GF-D8 (cell line): ENCODE measurements at places on chromosomes 7 and 10.

GRCh38 chr10:13892001-13892491 is 305.3 kb downstream of the PRPF18 start:
- no peak for DNase-seq

GRCh38 chr7:105990727-105991453 is 27.8 kb downstream of the CDHR3 start:
- no peak for DNase-seq

- DNase-seq = no peak
Measured at GRCh38 chr10:63723741-63724140, 202.5 kb downstream of the REEP3 start.

DNA sequence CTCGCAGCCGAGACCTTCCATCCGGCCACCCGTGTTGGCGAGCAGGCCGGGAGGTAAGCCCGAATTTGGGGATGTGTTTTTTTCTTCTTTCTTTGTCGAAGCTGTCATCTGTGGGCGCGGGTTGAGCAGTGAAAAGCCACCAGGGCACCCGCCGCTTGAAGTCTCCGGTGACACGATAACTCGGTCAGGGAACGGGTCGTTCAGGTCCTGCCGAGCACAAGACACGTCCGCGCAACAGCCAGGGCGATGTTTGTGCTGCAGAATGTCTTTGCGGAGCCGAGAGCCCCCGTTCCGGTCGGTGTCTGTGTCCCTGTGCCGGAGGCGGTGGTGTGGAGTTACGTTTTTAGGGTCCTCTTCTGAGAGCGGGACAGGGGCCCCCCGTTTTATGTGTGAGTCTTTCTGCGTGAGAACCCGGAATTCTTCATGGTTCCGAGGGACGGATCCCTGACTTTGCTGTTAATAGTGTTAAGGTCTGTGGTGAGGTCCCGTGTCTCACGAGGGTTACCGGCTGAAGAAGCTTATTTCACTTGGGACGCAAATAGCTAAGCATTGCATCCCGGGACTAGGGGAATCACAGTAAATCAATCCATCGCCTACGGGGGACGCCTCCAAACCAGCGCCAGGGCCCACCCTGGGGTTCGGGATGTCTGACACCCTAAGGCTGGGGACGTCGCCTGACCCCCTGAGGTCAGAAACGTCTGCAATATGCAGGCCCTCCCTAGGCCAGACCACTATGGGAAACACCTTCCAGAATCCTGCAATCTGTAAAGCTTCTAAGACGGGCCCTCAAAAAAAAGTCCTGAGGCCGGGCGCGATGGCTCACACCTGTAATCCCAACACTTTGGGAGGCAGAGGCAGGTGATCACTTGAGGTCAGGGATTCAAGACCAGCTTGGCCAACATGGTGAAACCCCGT is 99.5 kb downstream of the ELFN1 start:
- no peak for DNase-seq

DNA sequence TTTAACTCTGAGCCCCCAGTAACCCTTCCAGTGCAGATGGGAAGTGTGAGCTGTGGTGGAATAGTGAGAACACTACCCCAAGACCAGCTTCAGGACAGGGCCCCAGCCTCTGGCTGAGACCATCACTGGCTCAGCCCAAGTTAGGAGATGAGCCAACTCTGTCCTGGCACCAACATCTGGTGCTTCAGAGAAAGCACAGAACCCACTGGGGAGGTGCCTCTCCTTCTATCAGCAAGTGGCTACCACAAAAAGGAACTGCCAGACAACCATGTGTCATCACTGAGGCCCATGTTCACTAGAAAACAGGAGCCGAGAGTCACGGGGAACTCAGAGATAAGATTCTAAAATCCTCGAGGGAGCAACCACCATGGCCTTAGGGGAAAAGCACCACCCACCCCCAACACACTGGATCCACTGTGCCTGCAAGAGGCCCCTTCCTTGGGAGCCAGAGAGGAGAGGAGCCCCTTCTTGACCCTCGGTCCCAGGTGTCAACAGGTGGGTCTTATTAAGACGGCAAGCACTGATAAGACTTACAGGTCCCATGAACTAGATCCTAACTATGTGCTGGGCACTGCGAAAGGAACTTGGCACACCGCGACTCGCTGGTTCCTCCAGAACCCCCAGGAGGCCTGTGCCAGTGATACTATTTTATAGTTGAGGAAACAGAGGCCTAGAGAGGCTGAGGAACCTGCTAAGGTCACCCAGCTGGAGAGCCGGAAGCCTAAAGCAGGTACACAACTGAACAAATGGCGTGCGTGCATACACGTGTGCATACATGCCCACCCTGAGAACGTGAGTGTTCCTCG is 102.7 kb downstream of the FAM53B start:
- peak; percentile 87 for DNase-seq
